Endothelial cell (in vitro differentiated cells): ENCODE measurements at places on chromosomes 1 and 21.

- no peak for DNase-seq
Measured at GRCh38 chr21:15204140-15204969, 139.6 kb upstream of the NRIP1 start.

- no peak for DNase-seq
Measured at GRCh38 chr21:16028142-16028541, 298.4 kb downstream of the USP25 start.

- no peak for DNase-seq
Measured at GRCh38 chr1:191101960-191102359, 624.3 kb upstream of the BRINP3 start.

DNA sequence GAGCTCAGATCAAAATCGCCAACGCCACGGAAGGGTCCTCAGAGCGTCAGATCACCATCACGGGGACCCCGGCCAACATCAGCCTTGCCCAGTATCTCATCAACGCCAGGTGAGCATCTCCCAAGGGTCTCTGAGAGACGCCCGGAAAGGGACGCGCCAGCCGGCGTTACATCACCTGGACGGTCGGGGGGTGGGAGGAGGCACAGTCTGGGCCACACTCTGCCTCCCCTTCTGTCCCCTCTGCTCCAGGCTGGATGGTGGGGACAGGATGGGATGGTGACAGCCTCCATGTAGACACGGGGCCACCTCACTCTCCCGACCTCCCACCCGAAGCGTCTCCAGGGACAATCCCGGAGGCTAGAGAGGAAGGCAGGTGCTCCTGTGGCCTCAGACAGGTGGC lies 41.5 kb upstream of the COL6A1 start:
- no peak for DNase-seq

- no peak for DNase-seq
Measured at GRCh38 chr1:211775170-211775569, 55.4 kb downstream of the LPGAT1 start.

DNA sequence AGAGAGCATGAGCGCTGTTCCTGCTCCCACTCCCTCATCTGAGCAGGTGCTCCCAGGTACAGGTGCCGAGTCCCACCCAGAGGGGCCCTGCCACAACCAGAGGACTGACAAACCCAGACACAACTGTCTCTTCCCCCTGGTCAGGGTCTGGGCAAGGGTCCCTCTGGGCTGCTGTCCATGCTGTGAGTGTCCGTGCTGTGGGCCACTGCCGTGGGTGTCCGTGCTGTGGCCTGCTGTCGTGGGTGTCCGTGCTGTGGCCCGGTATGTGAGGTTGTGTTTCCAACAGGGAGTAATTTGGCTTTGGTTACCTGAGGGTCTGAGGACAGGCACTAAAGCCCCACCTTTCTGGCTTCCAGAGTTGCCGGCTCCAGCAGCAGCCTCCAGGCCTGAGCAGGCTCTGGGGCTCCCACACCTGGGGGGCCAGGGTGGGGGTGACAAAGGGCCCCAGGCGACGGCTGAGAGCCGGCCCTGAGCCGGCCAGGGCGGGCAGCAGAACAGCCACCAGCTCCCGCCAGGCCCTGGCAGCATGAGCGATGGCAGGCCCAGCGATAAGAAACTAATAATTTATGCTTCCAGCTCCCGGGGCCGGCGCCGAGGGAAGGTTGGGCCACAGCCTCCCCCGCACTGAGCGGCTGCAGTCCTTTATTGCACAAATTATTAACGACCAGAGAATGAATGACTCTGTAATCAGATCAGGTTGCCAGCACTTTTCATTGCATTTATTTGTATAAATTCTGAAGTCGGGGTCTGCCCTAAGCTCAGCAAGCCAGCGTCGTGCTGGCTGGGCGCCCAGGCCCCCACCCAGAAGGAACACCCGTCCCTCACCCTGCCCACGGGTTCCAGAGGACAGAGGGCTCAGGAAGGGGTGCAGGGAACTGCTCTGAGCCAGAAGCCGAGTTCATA lies 7.3 kb upstream of the SAMD11 start:
- DNase-seq: no peak
